HT1080 (cell line): ENCODE measurements at places on chromosomes 3 and 15. TPM values are rescaled to one million over a fixed set of nuclear protein-coding genes. Genes with fewer than 3 reads are reported as not detected.

- DNase-seq, result no peak
These were observed 59.6 kb downstream of the ABTB1 start for GRCh38 chr3:127732303-127732702.

DNA sequence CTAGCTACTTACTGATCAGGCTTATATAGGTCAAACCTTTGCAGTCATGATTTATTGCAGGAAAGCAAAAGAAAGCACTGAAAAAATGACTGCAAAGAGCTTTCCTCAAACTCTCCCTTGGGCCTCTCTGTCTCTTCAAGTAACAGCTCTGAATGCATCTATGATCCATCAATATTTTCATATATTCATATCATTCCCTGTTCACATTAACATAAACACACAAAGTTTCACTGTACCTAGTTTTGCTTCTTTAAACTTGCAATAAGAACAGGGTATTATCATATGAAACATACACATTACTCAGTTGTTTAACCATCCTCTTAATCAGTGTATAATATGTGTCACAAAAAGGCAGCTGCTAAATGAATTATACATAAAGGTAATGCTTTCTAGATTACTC is 107.9 kb upstream of the ARL6 start:
- DNase-seq, result no peak

The VEPH1 gene
- total RNA-seq, result 85.5 and 91.1 TPM in 2 replicates

DNA sequence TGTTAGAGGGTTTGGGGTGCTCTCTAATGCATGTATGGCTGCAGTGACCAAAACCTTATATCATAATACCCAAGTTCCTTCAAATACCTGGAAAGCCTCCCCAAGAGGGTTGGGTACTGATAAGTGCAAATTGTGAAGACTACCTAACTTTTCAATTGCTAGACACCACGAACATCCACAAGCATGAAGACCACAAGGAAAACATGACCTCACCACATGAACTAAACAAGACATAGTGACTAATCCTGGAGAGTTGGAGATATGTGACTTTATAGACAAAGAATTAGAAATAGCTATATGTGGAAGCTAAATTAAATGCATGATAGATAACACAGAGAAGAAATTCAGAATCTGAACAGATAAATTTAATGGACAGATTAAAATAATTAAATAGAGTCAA is 23.9 kb upstream of the AADACL2 start:
- peak; percentile 34 for DNase-seq

- peak; percentile 64 for DNase-seq
These were observed 108.5 kb upstream of the PFN2 start for GRCh38 chr3:150079029-150079739.

The FANCI gene
- total RNA-seq, result 43.2 and 54.5 TPM in 2 replicates

DNA sequence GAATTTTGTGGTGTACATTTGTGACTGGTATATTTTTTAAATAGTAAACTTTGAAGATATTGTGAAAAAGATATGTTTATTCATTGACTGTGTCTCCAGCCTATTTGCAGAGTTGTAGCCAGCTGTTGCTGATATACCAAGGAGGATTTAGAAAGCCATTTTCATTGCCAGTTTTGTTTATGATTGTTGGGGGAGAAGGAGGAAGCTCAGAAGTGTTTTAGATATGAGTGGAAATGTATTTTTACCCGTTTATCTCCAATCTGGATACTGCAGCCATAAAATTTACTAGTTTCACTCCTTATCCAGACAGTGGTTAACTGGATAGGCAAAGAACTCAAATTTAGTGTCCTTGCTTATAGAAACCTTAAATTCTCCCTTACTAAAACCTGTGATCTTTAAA is 18.8 kb downstream of the ATP11B start:
- DNase-seq, result no peak

- DNase-seq, result peak; percentile 57
These were observed 171.6 kb downstream of the SV2B start for GRCh38 chr15:91271565-91272153.

The MITF gene
- total RNA-seq, result 3.7 and 6.5 TPM in 2 replicates

DNA sequence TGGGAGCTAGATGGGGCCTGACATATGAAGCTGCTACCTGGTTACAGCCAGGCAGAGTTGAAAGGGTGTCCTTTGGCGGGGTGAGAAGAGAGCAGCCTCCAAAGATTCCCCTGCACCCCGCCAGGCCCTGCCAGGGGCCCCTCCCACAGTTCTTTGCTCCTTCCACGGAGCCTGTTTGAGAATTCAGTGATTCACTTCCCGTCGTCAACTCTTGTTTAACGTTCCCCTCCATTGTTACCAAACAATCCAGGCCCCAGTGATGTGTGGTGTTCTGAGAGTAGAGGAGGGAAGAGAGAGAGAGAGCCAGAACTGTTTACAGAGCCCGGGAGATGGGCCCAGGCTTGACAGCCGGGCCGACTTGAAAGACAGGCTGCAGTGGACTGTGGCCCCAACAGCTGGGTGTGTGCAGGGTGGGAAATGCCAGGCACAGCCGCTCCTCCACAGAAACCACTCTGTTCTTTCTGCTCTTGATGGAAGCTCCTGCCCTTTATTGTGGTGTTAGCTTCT is 81.5 kb downstream of the SMAD3 start:
- DNase-seq, result peak; percentile 94

DNA sequence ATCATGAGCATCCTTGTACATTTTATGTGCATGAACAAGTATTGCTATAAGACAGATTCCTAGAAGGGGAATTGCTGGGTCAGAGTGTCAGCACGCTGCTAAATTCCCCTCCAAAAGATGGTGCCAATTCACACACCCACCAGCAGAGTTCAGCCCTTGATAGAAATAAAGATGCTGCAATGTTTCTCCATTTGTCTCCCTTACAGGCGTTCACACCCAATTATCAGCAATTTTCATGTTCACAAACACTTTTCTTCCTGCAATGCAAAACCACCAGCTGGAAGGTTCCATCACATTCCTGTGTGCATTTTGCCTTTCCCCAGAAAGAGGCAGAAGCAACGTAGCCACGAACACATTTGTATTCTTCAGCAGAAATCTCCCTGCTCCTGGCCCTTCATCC is 3.3 kb upstream of the TAMM41 start:
- DNase-seq, result no peak

DNA sequence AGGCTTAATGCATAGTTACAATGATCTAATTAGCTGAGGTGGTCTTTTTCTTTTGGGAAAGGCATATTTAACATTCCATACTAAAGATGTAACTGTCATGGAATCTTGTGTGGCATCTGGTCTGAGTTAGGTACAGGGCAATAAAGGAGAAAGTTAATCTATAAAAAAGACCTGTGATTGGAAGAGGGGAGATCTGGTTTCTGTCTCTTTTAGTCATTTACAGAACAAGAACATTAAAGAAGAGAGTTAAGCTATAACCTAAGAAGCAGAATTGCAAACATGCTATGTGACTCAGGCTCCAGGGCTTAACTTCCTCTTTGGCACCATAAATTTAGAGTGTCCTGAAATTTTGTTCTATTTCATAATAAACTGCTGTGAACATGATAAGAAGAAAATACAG is 47.2 kb upstream of the MME start:
- DNase-seq, result peak; percentile 33

- DNase-seq, result peak; percentile 99
These were observed 276.9 kb upstream of the IL12A start for GRCh38 chr3:159711560-159712333.

The PODXL2 gene
- 71.8 and 73.2 TPM in 2 replicates for total RNA-seq

GRCh38 chr3:129705274-129705673 is 98.8 kb upstream of the PLXND1 start:
- DNase-seq, result no peak

DNA sequence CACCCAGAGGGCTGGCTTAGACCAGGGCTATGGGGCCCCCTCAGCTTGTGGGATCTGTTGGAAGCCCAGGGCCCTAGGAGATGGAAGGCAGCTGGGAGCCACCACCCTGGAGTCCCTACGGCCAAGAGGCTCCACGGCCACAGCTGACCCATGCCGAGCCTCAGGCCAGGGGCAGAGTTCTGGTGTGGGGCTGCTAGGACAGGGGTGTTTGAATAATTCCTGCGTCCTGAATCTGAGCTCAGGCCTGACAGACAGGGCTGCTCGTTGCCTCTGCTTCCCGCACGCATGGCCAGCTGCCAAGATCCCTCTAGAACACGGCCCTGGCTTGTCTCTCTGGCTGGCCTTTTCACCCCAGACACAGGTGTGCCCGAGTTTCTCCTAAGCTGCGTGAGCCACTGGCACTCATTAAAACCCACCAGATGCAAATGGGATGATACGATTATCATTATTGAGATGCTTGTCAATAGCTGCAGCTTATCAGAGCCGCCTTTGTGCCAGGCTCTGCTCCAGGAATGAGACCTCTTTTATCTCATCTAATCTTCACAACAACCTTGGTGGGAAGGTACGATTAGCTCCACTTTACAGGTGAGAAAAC is 70.2 kb downstream of the EFCAB12 start:
- no peak for DNase-seq

The TMED3 gene
- 166 and 168 TPM in 2 replicates for total RNA-seq

GRCh38 chr15:68638953-68639515 is 60.2 kb downstream of the CORO2B start:
- DNase-seq, result peak; percentile 75

GRCh38 chr3:29301332-29302019 is 20.6 kb downstream of the RBMS3 start:
- no peak for DNase-seq

GRCh38 chr3:177742273-177742672 is 545.0 kb upstream of the TBL1XR1 start:
- no peak for DNase-seq

The TNFAIP8L3 gene
- 1.8 and 2.3 TPM in 2 replicates for total RNA-seq

- DNase-seq, result no peak
These were observed 37.7 kb downstream of the LDHAL6B start for GRCh38 chr15:59244337-59244736.

GRCh38 chr3:149452036-149452435 is 22.5 kb upstream of the TM4SF4 start:
- no peak for DNase-seq

The MCTP2 gene
- total RNA-seq, result 0.82 and 1.1 TPM in 2 replicates

GRCh38 chr15:29008846-29009245 is 123.1 kb downstream of the APBA2 start:
- DNase-seq, result no peak

GRCh38 chr3:116114586-116114985 is 330.7 kb downstream of the LSAMP start:
- DNase-seq, result no peak

The IQCH gene
- total RNA-seq, result 3.5 and 5.0 TPM in 2 replicates

DNA sequence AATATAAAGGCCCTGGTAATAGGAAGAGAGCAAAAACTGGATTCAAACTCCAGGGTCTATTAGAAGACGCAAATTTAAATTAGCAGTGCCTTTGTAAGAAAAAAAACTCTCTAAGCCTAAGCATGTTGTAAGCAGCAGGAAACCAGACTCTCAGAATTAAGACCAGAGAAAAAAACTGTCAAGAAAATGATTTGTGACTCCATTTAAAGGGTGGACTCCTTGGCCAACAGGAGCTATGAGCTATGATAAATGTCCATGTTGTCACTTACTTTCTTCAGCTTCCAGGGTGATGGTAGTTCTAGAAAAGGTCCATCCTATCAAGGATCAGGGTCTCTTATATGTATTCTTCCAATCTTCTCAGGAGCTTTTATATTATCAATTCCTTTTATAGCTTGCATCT is 34.9 kb upstream of the CCDC50 start:
- no peak for DNase-seq

The SLC51A gene
- not detected in 2 replicates for total RNA-seq

DNA sequence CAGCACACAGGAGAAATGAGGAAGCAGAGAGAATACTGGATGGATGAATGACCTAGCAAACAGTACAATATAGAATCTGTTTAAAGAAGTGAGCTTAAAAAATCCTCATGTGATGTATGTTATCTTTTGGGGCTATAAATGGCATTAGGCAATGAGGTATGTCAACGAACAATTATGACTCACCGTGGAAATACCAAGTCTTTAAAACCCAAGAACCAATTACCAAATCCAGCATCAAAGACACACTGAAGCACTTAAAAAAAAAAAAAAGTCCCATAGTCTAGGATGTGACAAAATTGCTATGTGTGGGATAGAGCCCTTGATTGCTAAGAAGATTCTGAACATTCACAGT is 36.3 kb upstream of the HERC1 start:
- DNase-seq, result peak; percentile 17

DNA sequence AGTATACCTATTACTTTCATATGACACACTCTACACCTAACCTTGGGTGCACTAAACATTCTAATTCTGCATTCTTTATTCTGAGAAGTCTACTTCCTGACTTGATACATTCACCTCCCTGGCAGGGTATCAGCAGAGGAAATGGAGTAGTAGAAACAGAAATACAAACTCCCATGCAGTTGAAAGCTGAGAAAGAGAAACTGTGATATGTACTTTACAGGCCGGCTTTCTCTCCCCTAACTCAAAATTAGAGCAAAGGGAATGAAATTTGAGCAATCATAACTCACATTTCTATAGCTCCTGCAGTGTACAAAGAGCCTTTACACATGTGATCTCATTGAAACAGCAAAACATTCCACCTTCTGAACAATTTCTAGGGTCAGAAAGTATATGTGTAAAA is 135.5 kb upstream of the COL8A1 start:
- no peak for DNase-seq

GRCh38 chr15:60395276-60396011 is 2.3 kb downstream of the ANXA2 start:
- peak; percentile 37 for DNase-seq

- DNase-seq, result no peak
These were observed 278.5 kb downstream of the SCAPER start for GRCh38 chr15:76626611-76627010.

The PP2D1 gene
- total RNA-seq, result not detected in 2 replicates

DNA sequence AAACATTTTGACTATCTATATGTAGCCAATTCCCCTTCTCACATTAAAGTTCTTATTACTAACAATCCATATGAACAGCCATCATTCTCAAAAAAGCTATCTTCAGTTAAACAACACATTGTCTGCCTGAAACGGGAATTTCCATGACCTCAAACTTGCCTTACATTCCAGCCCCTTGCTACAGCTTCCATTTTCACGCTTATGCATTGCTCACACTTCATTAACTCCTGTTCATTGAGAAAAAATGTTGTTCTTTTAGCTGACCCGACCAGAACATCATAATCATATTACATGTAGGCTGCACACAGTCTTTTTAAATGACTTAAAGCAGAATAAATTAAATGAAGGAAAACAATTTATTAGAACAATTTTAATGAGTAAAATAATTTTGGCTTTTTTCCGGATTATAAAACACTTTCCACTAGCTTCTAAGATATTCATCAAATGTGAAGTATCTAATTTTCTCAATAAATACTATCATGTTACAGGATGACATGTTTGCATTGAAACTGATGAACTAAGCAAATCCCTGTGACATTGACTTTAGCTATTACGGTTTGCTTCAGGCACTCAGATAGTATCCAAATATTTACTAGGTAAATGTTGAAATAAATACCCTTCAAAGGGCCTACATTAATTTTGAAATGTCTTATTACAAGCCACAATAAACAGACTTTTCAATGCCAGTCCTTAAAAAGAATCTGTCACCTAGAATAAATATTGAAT is 49.9 kb downstream of the P3H2 start:
- DNase-seq, result no peak
